ENCODE measurements at places on chromosomes 13 and 19.

DNA sequence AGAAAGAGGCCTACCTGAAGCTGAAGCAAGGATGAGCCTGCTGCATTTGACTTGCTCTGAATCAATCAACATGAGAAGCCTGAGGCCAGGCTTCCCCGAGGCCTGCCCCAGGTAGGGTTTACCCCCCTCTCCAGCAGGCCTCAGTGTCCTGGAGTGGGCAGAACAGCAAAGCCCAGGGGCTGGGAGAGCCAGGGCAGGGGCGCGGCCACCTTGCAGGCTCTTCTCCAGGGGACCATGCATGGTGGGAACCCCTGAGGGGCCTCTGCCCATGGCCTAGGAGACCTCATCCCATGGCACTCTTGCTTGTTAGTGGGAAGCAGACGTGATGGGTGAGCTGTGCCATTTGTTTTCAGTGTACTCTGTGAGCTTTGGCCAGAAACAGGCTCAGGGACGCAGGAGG lies 19.9 kb upstream of the LRP3 start:
- DNase-seq = no peak

DNA sequence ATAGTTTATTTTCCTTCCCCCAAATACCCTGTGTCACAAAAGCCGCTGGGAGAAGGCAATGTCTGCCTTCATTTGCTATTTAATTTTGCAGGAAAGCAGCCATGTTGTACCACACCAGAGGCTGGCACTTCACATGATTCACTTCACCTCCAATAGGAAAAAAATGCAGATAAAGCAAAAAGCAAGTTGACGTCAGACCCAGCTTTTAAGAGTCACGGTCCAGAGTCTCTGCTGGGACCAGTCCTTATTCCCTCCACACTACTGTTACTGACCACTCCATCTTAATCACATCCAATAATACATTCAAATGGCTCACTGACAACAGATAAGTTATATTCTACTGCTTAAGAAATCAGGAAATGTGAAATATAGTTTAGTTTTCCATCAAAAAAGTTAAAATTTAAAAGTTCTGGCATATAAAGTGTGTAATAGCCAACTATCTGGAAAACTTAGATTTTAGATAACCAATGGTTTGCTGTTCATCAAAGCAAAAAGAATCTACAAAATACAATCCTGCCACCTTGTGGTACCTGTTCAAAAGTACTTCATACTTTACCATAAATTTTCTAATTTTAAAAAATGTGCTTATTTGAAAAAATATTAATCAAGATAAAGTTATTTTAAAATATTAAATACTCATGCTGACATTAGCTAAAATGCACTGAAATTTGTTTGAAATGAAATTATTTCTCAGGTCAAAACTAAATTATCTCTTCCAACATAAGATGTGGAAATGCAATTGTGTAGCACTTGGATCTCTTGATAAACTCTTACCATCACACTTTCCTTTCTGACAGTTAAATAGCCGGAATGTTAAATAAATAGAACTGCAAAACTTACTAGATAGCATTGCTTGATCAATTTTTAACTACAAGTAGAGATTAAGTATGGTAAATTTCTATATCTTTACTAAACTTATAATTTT lies 97.3 kb downstream of the SERP2 start:
- DNase-seq = no peak

DNA sequence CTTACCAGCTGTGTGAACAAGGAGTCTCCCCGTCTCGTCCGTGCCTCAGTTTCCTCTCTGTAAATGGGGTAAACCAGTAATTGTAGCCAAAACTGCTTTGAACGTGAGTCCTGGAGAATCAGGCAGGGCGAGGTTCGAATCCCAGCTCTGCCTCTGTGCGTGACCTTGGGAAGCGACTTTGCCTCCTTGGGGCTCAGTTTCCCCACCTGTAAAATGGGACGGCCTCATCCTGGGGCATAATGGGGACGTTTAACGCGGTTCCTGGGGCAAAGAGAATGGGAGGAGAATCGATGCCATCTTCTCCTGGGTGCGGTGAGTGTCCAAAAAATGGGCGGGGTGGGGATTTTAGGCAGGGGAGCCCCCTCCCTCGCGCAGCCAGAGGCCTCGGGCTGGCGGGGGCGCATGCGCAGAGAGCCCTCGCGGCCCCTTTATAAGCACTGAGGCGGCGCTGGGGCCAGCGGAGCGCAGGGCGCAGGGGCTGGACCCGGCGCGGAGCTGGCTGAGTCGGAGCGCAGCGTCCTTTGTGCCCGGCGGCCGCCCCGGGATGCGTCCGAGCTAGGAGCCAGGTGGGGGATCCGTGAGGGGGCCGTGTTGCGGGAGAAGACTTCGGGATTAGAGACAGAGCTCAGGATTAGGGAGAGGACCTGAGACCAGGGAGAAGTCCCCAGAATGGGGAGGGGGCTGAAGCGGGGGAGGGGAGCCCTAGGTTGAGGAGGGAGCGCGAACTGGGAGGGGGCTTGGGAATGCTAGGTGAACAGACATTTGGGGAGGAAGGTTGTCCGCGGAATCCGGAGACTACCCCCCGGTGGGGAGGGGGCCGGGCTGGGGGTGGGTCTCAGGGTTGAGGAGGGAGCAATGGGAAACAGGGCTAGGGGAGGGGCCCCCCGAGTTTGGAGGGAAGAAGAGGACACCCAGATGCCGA lies at the start of gene NCAN:
Gene NCAN (plus strand): TSS at position 460 of the 922 bp plus-strand sequence. CDS start 4,996 bp downstream, outside the sequence.
- no peak for DNase-seq

- DNase-seq = no peak
Observed at GRCh38 chr13:41919741-41920487, 41.0 kb downstream of the VWA8 start.

GRCh38 chr13:113916330-113916815 lies 52.5 kb upstream of the GAS6 start:
- no peak for DNase-seq

- DNase-seq = no peak
Observed at GRCh38 chr13:80877209-80877943, 536.5 kb upstream of the SPRY2 start.

- peak; percentile 59 for DNase-seq
Observed at GRCh38 chr13:43348397-43348796, 325.0 kb downstream of the DNAJC15 start.

- DNase-seq = no peak
Observed at GRCh38 chr13:32023096-32023495, 8.5 kb upstream of the FRY start.

DNA sequence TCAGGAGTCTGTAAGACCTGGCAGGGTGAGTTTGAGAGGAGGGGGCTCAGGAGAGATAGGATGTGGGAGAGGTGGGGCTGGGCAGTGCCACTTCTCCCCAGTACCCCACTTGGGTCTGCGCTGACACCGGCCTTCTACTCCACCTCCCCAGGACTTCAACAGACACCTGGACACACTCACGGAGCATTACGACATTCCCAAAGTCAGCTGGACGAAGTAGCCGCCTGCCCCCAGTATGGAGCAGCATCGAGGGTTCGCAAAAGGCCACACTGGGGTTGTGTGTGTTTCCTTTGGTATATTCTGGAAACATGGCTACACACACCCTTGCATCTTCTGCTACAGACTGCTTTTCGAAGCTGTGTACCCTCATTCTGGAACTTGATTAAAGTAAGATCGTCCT lies 5.5 kb downstream of the FAM32A start:
- no peak for DNase-seq

DNA sequence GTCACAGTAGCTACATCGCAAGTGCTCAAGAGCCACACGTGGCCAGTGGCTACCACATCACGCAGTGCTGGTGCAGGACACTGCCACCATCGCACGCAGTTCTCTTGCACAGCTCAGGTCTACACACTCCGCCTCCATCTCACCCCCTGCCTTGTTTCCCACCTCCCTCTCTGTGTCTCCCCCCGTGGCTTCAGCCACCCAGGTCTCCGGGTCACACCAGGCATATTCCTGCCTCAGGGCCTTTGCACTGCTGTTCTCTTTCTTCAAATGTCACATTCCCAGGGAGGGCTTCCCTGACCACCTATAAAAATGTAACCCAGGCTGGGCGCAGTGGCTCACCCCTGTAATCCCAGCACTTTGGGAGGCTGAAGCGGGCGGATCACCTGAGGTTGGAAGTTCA lies 10.6 kb downstream of the CCDC8 start:
- no peak for DNase-seq

DNA sequence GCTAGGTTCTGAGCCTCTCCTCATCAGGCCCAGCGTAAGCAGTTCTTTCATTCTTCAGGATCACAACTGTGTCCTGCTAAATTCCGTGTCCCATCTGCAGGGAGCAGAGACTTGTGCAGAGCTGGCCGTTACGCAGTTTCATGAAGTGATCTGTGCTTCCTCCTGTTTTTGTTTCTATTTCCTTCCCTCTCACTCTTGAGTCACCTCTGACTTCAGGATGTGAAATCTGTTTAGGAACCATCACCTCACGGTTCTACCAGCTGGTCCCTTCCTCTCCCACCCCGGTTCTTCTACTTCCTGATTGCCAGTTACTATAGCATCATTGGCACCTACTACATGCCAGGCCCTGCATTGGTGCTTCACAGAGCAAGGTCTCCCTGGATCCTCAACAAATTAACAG lies 8.5 kb downstream of the MAU2 start:
- DNase-seq = no peak

GRCh38 chr13:27991881-27992280 lies 3.4 kb upstream of the URAD start:
- no peak for DNase-seq

DNA sequence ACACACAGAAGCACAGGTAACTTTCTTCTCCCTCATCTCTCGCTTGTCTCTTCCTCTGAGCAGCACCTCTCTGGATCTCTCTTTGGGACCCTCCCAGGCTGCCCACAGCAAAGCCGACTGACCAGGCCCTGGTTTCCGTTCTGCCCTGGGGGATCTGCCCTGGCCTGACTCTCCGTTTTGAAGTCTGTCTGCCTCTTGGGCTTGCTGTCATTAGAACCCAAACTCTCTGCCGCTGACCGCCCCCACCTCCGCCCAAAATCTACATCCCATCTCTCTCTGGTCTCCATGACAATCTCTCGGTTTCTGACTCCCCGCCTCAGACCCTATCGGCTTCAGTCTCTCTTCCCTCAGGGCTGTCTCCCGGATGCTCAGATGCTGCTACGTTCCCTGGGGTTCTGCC lies 6.9 kb downstream of the KCNC3 start:
- DNase-seq = no peak

DNA sequence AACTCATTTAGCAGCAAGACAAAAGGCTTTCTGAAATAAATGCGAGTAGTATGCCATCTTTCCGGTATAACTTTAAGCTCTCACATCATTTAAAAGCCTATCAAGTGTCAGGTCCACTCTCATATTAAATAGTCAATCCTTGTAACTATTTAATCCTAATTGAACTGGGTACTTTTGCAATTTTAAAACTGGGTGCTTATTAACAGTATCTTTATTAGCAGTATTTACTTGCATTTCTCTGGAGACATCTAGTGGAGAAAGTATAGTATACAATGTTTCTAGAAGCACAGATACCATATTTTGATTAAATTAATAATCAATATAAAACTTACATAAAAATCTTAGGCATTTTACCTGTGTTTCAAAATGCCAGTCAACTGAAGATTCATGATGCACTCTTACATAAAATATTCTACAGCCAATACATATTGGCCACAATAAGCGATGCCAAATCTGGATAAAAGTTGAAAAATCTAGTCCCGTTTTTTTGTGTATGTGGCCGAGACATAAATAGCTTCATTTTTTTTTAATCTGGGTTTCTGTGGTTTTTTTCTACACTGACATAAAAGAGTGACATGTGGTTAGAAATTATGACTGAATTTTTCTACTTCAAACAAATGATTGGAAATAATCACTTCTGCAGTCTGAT lies 4.3 kb upstream of the POSTN start:
- DNase-seq = no peak

DNA sequence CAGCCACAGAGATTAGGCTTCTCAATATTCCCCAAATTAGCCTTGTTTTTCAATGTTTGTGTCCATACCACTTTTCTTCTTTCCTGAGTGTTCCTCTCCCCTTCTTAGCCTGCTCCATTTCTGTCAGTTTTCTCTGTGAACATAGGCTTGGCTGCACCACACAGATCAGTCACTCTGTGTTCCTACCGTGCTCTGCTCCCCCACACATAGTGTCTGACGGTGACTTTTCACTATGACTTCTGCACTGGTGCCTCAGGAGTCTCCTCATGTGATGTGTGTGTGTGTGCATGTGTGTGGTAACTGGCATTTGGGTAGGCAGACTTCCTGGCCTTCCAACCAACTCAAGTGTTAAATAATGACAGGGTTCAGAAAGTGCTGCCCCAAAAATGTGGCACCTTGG lies 47.9 kb upstream of the MYCBP2 start:
- no peak for DNase-seq

DNA sequence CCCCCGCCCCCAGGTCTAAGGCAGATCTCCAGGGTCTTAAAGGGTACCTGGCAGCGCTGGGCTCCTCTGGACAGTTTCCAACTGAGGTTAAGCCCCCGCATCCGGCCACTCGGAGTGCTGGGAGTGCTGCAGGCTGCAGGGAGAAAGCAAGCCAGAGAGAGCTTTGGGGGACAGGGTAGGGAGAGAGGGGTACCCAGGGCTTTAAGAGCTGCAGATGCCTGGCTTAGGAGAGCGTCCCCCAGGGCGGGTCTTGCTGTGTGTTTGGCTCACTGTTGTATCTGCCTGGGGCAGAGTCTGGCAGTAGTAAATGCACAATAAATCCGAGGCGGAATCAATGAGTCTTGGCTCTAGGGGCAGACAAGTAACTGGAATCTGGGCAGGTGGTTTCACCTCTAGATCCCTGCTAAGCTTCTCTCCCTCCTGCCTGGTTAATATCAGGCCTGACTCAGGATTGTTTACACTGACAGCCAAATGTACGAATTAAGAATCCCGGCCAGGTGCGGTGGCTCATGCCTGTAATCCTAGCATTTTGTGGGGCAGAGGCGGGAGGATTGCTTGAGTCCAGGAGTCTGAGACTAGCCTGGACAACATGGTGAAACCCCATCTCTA lies 798 bp upstream of the COX6B2 start:
- no peak for DNase-seq
